ENCODE measurements at places on chromosomes 1 and 21. TPM values are rescaled to one million over a fixed set of nuclear protein-coding genes. Genes with fewer than 3 reads are reported as not detected.

DNA sequence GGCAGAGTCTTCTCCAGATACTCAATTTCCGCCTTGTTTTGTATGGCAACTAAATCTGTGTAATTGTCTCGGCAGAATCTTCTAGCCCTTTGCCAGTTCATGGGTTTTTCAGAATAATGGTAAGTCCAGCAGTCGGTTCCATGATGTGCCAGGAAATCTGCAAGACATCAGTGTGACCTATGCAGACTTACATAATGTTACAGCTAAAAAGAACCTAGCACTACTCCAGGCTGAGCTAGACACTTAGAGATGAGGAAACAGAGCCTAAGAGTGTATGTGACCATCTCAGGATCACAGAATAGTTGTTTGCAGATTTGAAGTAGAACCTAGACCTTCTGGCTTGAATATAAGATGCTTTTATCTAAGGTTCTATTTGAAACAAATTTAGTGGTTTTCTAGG, 2.8 kb downstream of the SELL start:
- DNase-seq = no peak

- DNase-seq = no peak
Observed at GRCh38 chr1:185279571-185279970, 37.5 kb downstream of the IVNS1ABP start.

DNA sequence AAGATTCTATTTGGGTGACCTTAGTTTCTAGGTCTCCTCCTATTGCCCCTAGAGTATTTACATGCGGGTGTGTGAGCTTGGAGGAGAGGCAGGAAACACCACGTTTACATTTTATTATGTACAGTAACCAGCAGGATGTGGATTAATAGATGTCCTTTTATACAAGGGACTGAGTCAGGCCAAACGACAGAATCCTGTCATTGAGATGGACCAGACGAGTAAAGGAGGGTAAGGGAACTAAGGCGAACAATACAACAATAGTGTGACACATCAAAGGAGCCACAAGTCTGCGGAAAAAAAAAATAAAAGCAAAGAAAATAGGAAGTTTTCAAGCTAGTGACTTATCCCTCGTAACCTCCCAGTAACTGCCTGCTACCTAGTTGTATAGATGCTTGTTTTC, 151.1 kb downstream of the GABPA start:
- DNase-seq = no peak

- DNase-seq = peak; percentile 25
Observed at GRCh38 chr1:231803353-231803752, 176.8 kb downstream of the DISC1 start.

DNA sequence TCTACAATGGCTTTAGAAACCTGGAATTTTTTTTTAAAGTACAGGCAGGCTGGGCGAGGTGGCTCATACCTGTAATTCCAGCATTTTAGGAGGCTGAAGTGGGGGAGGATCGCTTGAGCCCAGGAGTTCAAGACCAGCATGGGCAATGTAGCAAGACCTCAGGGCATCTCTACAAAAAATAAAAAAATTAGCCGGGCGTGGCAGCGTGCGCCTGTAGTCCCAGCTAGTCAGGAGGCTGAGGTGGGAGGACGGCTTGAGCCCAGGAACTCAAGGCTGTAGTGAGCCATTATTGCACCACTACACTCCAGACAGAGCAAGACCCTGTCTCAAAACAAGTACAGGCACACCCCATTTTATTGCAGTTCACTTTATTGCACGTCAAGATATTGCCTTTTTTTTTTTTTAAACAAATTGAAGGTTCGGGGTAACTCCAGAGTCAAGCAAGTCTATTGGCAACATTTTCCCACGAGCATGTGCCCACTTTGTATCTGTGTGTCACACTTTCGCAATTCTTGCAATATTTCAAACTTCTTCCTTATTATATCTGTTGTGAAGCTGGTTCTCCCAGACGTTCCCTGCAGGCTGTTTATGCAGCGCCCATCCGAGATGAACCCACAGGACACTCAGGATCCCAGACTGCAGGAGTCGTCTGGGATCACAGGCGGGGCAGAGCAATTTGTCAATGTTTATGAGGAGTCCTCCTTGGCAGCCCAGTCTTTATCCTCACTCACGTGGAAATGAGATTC, 4.7 kb downstream of the HES2 start:
- no peak for DNase-seq

GRCh38 chr1:229131243-229132105, 139.4 kb upstream of the RAB4A start:
- DNase-seq = peak; percentile 58

DNA sequence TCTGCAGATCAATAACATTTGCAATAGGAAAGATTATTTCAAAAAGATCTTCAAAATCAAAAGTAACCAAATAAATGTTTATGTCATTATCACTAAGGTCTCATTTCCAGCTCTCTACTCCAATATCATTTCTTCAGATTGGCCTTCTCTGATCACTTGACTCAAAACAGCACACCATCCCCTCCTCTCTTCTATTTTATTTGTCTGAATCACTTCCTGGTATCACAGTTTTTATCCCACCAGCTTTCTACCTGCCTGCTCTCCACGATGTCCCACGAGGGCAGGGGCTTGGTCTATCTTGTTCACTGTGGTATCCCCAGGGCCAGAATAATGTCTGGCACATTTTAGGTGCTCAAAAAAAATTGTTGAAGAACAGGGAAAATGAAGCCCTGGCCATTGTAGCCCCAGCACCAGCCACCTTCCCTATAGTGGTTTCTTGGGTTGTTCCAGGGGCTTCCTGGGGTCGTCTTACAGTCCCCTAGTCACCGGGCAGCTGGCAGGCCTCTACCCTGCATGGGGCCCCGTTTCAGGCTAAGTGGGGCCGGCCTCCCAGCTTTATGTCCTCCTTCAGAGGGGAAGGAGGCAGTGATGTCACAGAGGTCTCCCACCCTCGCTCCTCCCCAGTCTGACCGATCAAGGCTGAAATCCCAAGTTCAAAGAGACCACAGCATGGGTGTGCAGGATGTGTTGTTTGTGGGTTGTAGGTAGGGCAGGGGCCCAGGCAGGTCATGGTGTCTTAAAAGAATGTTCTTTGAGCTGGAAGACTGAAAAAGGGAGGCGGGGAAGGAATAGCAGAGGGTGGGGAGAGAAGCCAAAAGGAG, 3.5 kb upstream of the PADI1 start:
- DNase-seq = no peak

- DNase-seq = no peak
Observed at GRCh38 chr1:231177936-231178335, 16.1 kb downstream of the TRIM67 start.

DNA sequence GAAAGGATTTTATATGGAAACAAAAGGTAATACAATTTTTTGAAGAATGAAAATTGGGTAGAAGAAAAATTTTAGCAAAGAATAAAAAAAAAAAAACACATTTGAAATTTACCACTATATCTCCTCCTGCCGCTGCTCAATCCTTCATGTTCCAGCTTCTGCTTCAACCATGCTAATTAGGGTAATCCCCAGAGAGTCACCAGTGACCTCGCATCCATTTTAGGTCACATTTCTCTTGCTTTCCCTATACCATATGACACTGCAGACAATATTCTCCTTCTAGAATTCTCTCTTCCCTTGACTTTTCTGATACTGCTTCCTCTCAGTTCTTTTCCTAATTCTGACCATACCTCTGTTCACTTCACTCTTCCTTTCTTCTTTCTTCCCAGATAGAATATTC, 237.1 kb downstream of the USH2A start:
- DNase-seq = no peak

DNA sequence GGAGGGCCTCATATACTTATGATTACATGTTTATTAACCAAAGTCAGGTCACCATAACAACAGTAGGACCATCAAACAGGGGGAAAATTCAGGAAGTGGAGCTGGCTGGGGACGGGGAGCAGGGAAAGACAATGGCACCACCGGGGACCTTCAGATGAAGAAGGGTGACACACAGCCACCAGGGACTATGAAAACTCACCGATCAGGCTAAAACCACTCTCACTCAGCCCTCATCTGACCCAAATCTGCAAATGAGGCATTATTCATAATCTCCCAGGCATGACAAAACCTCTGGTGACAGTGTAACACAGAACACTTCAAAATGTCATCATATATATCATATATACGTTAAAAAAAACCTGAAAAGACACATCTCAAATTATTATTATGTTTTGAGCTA, 11.2 kb downstream of the MKNK1 start:
- no peak for DNase-seq

DNA sequence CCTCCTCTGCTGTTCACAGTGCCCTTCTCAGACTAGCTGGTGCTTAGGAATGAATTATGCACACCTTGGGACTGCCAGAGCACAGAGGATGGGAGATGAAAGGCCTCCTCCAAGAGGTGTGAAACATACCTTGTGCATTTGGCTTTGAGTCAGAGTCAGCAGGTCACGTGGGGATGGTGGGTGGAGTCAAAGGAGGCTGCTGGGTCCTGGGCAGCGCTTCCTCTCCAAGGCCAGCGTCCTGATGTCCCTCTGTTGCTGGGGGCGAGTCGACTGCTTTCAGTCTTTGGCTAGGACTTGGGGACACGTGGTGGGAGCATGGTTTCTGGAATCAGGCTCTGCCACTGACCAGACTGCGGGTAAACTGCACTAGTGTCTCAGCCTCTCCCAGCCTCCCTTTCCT, 91.2 kb downstream of the AJAP1 start:
- DNase-seq = no peak

DNA sequence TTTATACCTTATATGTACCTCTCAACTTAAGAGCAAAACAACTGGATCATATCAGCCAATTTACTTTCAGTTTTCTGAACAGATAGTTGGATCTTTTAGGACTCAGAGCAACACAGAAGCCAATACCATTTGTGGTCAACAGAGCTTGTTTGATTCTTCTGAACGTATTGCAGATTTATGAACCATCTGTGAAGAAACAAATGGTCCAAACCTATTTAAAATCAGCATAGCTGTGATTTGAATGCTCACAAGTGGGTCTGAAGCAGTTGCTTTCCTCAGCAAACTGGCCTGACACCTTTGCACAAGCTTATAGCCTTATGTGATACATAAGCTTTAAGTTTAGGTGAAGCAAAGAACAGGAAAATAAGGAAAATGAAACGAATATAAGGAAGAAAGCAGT, 147.6 kb downstream of the LRRIQ3 start:
- no peak for DNase-seq

DNA sequence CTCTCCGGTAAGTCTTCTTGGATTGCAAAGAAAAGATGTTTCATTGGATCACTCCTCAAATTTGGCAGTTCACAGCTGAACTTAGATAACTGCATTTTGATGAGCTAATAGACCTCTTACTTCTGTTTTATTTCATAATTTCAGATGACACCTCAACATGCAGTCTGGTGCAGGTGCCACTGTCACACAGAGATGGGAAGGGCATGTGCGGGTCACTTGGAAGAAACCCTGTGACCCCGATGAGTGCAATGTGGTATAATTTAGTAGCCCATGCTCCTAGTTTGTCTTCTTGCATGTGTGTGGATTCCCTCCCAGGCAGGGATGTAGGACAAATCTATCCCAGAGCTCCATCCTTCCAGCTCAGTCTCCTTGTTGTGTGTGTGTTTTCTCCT, 481 bp upstream of the SLAMF1 start:
- DNase-seq = no peak

GRCh38 chr21:23853796-23854379, 1753.4 kb downstream of the MRPL39 start:
- DNase-seq = peak; percentile 16

GRCh38 chr1:30324251-30325084, 398.9 kb downstream of the MATN1 start:
- no peak for DNase-seq

DNA sequence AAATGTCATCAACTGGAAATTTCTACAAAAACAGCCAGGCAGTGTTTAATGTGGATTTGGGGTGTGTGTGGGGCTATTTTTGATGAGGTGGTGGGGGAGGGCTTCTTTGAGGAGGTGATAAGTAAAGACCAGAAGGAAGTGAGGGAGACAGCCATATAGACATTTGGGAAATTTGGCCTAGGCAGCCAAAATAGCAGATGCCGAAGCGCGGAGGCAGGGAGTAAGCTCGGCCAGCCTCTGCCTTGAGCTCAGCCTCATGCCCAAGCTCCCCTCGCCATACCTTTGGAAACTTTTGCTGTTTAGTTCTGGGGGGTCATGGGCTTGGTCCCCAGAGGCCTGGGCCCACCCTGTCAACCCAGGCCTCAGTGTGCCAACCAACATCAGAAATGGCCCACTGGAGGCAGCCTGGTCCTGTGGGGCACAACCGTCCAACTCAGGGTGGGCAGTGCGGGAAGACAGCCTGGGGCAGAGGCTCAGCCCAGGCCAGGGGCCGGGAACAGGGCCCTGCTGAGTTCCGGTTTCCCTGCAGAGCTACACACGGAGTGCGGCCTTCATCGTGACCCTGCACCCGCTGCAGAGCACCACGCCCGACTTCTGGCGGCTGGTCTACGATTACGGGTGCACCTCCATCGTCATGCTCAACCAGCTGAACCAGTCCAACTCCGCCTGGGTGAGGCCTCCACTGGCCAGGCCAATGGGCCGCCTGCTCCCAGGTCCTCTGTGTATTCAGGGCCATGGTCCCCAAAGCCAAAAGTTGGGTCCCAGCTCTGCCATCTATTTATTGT, 84.0 kb downstream of the PTPRU start:
- DNase-seq = no peak

DNA sequence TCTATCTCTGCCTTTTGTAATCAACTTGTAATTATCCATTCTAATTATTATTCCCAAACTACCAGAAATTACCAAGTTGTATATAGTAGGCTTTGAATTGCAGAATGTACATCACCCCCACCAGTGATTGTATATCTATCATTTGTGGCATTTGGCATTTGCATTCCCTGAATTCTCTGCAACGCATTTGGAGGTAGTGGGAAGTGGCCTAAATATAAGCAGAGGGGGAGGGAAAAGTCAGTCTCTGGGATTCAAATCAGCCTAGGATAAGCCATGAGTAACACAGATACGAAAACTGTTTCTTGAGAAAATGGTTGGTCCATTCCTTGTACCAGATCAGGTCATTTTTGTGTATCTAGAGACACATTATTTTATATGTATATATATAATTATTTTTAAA, 20.7 kb downstream of the DDX20 start:
- no peak for DNase-seq

Gene PBX1
- 175 TPM for total RNA-seq

Gene SYDE2
- total RNA-seq = 19.8 TPM

Gene KCNQ4
- 3.5 TPM for total RNA-seq

Gene OR6N1
- total RNA-seq = not detected

Gene PNRC2
- total RNA-seq = 153 TPM

Gene TCP10L
- total RNA-seq = 2.1 TPM

Gene RAB7B
- 18.7 TPM for total RNA-seq

Gene SLAMF9
- not detected for total RNA-seq

Gene CD101
- 2.8 TPM for total RNA-seq

Gene OLFML3
- total RNA-seq = 74.8 TPM

Gene CFHR1
- 0.75 TPM for total RNA-seq

Gene LIN28A
- 1.4 TPM for total RNA-seq
